ENCODE measurements at places on chromosomes 12 and 14.
A peak's percentile ranks its signal among the peaks of the same experiment; 100 is the strongest.

DNA sequence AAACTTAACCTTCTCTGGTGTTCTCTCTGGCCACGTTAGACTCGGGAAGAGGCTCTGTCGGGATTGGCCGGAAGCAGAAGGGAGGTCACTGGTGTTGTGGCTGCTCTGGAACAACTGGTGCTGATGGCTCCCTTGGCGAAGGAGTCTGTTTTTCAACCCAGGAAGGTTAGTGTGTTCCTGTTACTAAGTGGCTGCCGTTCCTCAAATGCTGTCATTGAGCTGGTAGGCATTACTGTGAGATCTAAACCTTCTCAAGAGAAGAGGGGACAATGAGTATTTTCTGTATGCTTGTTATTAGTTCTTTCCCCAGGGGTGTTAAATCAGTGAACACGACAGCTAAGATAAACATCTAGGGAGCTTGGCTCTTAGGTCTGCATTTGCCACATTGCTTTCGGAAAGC is 18.3 kb downstream of the POP5 start:
- no peak for DNase-seq

DNA sequence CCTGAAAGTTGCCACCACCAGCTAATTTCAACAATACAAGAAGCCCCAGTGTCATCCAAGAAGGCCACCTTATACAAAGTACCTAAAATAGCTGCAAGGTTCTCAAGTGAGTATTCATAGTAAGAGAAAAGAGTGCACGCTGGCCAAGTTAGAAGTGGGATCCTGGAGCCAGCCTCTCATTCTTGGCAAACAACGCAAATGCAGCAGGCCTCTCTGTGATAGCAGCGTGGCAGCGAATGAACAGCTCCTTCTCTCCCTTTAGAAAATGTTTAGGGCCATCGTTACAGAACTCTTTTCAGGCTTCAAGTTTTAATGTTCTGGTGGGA is 78.0 kb upstream of the IFNG-AS1 start:
- no peak for DNase-seq

GRCh38 chr12:81465876-81466275 is 293.3 kb downstream of the PPFIA2 start:
- no peak for DNase-seq

DNA sequence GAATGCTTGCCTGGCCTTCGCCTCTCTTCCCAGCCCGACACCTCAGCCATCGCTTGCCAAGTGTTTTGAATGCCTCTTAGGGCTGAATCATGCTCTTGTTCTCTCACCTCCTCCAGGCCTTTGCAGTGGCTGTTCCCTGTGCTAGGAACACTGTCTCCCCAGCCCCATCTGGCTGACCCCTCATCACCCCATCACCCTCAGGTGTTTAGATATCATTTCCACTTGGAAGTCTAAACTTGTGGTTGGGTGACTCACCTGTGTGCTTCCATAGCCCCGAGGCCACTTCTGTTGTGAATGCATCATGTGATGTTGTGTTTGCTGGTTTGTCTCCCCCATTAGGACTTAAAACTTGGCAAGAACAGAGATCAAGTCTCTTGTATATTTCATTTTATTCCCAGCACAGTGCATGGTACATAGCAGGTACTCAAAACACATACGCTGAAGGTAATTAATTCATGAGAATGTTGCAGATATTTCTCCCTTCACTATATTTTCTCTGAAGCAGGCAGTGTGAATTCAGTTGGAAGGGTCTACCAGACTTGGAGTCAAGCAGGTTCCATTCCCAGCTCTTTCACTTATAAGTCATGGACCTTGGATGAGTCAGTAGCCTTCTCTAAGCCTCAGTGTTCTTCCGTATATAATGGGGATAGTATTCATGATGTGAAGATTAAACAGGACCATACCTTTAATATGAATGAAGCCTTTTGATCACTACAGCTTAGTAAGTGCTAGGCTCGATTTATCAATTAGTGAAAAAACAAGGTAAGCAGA is 67.8 kb downstream of the HRK start:
- no peak for DNase-seq

DNA sequence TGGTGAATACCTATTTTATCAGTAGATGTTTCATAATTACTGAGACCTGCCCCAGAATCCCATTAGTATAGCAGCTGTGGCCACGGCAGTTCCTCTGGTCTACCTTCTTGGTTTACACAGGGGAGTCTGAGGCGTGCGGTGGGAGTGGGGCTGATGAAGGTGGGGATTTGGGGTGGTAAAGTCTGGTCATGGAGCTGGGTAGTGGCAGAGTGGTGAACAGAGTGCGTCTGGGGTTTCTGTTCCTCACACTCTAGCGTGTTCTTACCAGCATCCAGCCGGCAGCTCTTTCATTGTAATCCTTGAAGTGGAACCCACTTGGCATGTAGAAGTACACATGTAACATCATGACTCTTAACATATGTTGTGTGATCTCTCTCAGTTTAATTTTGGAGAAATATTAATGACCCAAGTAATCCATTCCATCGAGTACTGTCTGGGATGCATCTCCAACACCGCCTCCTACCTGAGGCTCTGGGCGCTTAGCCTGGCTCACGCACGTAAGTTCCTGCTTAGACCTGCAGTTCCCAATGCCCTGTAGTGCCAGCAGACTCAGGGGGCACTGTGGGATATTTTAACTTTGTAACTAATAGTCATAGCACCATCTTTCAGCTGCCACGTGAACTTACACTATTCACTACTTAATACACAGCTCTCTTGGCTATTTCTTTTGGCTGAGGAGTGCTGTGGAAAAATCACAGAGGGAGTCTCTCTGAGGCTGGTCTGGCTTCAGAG is 7.9 kb upstream of the DNAH10 start:
- no peak for DNase-seq

DNA sequence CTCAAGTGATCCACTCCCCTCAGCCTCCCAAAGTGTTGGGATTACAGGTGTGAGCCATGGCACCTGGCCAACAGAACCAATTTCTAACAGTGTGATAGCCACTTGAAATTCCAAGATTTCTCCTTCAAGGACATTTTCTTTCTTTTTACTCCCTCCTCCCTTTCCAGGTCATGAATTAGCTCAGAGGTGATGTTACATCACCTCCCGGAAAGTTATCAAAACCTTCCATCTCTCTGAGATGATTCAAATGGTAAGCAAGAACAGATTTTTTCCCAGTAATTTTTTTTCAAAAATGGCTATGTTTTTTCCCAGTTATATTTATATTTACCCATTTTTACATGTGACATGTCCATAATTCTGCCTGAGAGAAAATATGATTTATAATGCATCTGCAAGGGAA is 15.6 kb upstream of the SMAGP start:
- DNase-seq = no peak

DNA sequence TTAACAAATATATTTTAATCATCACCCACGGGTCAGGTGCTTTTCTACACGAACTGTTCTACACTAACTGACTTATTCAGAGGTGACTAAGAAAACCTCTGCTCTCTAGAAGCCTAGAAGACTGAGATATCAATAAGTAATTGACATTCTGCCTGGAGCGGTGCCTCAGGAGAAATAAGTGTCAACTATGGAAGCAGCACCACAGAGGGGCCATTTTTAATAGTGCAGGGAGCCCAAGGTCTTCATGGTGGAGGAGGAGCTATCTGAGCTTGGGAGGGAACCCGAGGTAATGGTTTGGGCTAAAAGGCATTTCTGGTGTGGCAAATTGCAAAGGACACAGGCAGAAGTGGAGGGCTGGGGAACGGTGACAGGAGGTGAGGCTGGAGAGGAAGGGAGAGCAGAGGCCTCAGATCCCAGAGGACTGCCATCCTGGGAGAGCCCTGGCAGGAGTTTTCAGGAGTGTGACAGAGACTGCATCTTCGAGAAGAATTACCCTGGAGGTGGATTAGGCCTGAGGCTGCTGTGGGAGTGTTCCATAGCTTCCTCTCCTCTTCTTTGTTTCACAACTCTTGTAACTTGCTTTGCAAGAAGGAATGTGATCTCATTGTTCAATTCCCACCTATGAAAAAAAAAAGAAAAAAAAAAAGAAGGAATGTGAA is 123.1 kb downstream of the NPAS3 start:
- DNase-seq = no peak

DNA sequence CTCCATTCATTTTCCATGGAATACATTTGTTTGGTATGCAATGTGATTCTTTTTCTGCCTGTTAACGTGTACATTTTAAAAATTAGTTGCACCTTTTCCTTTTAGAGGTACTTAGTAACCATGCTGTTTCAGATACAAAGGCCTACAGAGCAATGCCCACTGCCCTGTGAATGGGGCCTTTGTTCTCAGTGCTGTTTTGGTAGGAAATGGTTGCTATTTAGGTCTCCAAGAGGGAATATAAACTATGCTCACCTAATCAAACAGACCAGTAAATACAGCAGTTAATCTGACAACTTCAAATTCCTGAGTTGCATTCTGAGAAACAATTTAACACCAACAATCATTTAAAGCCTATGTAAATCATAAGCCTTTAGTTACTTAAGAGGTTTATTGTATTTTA is 188.7 kb downstream of the BCAT1 start:
- DNase-seq = no peak

GRCh38 chr12:20213723-20214625 is 154.4 kb upstream of the PDE3A start:
- DNase-seq = no peak

GRCh38 chr14:102184316-102185035 is 44.8 kb downstream of the WDR20 start:
- DNase-seq = no peak

DNA sequence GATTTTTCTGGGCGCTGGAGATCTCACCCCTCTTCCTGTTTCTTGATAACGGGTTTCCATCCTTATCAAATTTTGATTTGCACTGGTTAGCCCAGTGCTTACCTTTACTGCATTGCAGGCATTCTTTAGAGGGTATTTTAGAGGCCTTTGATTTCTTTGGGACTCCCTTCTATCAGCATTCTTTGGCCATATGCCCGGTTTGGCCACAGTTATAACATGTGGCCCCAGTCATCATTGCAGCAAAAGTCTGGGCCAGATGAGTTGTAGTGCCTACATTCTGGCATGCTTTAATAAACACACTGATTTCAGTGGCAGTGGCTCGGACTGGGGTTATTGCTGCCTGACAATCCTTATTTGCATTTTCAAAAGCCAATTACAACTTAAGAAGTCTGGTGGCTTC is 82.3 kb downstream of the KCNMB4 start:
- no peak for DNase-seq

GRCh38 chr12:54933376-54933775 is 51.2 kb downstream of the TESPA1 start:
- peak; percentile 19 for DNase-seq

DNA sequence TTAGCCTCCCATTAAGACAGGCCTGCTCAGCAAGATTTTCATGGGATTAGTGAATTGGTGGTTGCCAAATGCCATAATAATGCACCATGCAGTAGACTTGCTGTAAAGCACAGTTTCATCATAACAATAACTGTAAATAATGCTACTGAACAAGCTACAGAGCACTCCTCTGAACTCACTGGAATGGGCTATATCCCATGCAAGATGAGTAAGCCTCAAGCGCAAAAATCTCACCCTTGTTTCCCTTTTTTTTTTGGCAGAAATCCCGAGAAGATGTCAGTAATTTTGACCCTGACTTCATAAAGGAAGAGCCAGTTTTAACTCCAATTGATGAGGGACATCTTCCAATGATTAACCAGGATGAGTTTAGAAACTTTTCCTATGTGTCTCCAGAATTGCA is 145.9 kb upstream of the HIF1A start:
- no peak for DNase-seq

DNA sequence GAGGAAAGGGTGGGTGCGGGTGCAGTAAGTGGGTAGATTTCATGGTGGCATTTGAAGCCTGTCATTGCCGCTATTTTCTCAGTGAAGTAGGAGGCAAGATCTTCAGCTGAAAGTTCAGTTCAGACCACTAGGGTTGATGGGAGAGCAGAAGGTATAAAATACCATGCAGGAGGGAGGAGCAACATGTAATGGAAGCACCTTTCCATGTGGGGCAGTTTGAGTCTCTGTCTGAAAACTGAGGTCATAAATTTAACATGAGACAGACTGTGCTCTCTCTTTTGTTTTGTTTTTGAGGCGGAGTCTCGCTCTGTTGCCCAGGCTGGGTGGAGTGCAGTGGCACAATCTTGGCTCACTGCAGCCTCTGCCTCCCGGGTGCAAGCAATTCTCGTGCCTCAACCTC is 22.7 kb downstream of the LRRC74A start:
- DNase-seq = no peak

GRCh38 chr12:113129664-113130456 is 5.7 kb downstream of the RASAL1 start:
- no peak for DNase-seq

- DNase-seq = no peak
Observed at GRCh38 chr12:131740626-131741025, 29.7 kb downstream of the SFSWAP start.

- DNase-seq = no peak
Observed at GRCh38 chr14:94676495-94677185, 64.4 kb downstream of the SERPINA3 start.

DNA sequence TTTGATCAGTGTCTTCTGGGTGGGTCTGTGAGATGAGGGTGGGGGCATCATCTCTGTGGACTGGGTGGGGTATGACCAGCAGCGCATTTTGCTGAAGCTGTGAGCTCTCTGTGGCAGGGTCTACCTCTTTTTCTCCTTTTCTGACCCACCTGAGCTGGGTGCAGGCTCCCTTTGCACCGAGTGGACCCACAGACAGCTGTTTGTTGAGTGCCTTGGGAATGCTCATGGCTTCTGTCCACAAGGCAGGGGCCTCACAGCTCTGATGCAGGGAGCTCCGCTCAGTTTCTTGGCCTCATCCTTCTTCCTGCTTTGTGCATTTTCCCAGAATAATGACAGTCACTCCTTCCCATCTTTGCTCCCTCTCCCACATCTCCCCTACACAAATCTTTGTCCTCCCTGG is 380.6 kb downstream of the DPF3 start:
- no peak for DNase-seq

GRCh38 chr14:23578560-23579310 is at the start of gene JPH4:
Gene JPH4 (minus strand): TSS chr14:23578790. CDS start chr14:23577453, 1,337 bp downstream.
- DNase-seq = no peak

DNA sequence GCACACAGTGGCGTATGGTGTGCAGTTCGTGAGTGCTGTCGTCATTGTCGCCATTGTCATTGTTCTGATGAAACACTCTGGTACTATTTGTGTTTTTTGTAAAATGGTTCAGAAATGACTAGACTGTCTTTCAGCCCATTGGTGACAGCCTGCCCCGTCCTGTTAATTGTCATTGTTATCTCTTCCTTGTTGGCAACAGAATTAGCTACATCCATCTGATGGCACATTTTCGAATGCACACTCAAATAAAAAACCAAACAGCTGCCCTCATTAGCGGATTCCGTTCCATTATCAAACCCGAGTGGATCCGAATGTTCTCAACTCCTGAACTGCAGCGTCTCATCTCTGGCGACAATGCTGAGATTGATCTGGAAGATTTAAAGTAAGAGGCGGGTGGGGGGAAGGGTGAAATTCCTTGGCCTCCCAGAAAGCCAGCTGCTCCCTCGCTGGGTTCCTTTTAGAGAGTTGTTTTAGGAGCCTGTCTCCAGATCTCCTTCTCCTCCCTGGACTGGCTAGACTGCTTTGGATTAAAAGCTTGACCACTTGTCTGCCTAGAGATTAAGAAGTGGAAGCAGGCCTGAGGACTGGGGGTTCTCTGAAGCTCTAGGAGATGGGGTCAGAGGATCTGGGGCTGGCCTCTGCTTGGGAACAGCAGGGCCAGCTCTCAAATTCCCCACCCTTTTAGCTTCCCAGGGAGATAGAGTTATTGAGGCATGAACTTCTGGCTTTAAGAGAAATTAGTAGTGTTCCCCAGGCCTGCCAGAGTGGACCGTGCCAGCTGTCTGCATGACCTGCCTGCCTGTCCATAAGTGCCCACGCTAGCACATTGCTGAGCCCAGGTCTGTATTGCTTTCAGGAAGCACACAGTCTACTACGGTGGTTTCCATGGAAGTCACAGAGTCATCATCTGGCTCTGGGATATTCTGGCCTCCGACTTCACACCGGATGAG is 43.3 kb downstream of the MMAB start:
- no peak for DNase-seq

Data from CD4-positive, alpha-beta T cell treated with Interleukin-6 for 4 hours (primary cell).